ENCODE measurements at places on chromosomes 4 and X.

- DNase-seq: no peak
- H3K27ac ChIP-seq: no peak overlapping the region
- H3K4me3 ChIP-seq: no peak overlapping the region
- H3K27me3 ChIP-seq: no peaks in the 10 kb centered on the region
- H3K36me3 ChIP-seq: no peaks in the 10 kb centered on the region
Observed at GRCh38 chr4:142350871-142351270, 495.2 kb downstream of the INPP4B start.

- no peak for DNase-seq
- H3K4me1 ChIP-seq: peaks cover 6% of the 10 kb centered on the region
- H3K27ac ChIP-seq: no peak overlapping the region
- H3K36me3 ChIP-seq: peaks cover 12% of the 10 kb centered on the region
- no peaks in the 10 kb centered on the region for H3K27me3 ChIP-seq
Observed at GRCh38 chr4:169115897-169116254, 105.8 kb upstream of the CBR4 start.

DNA sequence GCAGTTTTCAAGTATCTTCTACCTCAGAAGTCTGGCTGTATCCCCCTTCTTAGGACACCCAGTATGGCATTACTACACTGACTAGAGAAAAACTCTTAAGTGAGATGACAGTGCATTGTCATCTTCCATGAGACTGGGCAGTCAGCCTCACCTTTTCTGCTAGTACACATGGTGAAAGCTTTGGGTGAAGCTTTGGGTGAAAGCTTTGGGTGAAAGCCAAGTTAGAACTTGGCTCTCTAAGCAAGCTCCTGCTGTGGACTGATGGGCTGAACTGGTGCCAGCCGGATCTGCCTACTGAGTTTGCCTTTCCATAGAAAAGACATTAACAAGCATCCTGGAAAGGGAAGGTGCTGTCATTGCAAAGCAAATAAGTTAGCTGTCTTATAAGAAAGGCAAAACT is 8.8 kb downstream of the EPHA5 start:
- H3K27ac ChIP-seq: no peak overlapping the region
- no peaks in the 10 kb centered on the region for H3K4me1 ChIP-seq
- no peaks in the 10 kb centered on the region for H3K27me3 ChIP-seq
- DNase-seq: no peak
- H3K4me3 ChIP-seq: no peak overlapping the region

- no peak overlapping the region for H3K27ac ChIP-seq
- no peak for DNase-seq
- no peak overlapping the region for H3K4me3 ChIP-seq
- no peaks in the 10 kb centered on the region for H3K27me3 ChIP-seq
Observed at GRCh38 chrX:114390251-114390796, 193.6 kb upstream of the HTR2C start.

DNA sequence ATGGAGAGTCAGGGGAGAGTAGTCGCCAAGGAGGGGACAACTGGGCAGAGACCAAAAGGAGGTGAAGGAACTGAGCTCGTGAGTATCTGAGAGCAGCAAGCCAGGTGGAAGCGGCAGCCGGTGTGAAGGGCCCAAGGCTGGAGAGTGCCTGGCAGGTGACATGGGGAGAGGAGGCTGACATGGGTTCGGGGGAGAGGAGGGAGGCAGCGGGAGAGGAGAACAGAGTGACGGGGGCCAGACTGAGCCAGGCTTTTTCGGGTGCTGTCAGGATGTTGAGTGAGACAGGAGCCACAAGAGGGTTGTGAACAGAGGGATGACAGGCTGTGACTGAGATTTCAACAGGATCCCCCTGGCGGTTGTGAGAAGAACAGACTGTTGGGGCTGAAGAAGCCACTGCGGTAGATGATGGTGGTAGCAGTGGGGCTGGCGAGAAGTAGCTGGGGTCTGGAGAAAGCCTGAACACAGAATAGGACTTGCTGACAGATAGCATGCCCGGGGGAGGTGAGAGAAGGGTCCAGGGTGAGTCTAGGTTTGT is 5.7 kb downstream of the ELK1 start:
- peaks cover 1% of the 10 kb centered on the region for H3K27me3 ChIP-seq
- H3K4me3 ChIP-seq: peak overlapping the region; percentile 8
- H3K27ac ChIP-seq: peak overlapping the region; percentile 52
- peaks cover 12% of the 10 kb centered on the region for H3K36me3 ChIP-seq
- H3K4me1 ChIP-seq: peaks cover 11% of the 10 kb centered on the region

GRCh38 chrX:70354716-70355115 is 64.8 kb downstream of the KIF4A start:
- H3K27me3 ChIP-seq: no peaks in the 10 kb centered on the region
- no peak for DNase-seq
- H3K27ac ChIP-seq: no peak overlapping the region
- H3K4me3 ChIP-seq: no peak overlapping the region
- no peaks in the 10 kb centered on the region for H3K36me3 ChIP-seq

DNA sequence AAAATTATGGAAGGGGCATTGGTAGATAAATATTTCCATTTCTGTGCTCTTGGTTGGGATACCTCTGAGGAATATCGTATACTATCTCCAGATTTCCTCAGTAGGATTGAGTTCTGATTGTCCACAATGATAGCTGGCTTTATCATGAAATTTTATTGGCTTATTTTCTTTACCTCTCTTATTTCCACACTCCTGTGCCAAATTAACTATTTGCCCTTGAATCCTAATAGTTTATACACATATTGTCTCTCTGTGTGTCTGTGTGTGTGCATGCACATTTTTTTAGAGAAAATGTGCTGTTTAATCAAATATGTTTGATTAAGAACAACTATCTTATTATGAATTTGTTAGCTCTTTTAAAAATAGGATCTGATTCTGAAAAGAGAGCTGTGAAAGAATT is 271.6 kb downstream of the DTHD1 start:
- H3K36me3 ChIP-seq: no peaks in the 10 kb centered on the region
- no peaks in the 10 kb centered on the region for H3K27me3 ChIP-seq
- H3K4me1 ChIP-seq: peaks cover 3% of the 10 kb centered on the region
- DNase-seq: no peak

DNA sequence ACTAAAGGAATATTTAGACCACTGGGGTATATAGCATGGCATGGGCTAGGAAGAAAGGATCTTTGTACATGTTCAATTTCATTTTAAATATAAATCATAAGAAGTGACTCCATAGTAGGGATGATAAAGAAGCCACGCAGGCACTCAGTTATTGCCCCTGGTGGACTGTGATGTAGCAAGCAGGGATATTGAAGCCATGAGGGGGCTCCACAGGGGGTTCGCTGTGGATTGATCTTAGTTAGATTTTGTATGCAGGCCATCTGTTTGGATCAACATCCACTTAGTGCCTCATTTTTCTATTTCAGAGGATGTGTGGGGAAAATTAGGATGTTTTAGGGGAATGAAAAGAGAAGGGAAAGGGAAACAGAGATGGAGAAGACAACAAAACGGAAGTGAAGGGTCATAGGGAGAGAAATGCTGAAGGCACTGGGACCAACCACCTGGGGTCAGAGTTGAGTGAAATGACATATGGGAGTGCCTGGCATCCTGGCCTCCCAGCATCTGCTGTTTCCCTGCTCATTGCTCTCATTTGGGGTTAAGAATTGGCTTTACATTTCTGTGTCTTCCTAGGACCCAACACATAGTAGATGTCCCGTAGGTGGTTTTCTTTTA is 11.2 kb upstream of the FREM3 start:
- peaks cover 9% of the 10 kb centered on the region for H3K27me3 ChIP-seq
- peak overlapping the region; percentile 98 for H3K27ac ChIP-seq
- H3K4me1 ChIP-seq: peaks cover 27% of the 10 kb centered on the region
- H3K4me3 ChIP-seq: peak overlapping the region; percentile 63
- DNase-seq: peak; percentile 52
- H3K36me3 ChIP-seq: no peaks in the 10 kb centered on the region

GRCh38 chr4:175369087-175369486 is 443.0 kb downstream of the GPM6A start:
- H3K4me3 ChIP-seq: no peak overlapping the region
- no peak overlapping the region for H3K27ac ChIP-seq
- H3K27me3 ChIP-seq: no peaks in the 10 kb centered on the region

GRCh38 chr4:118034053-118034785 is at the start of gene NDST3:
Gene NDST3 (plus strand): TSS chr4:118034486. CDS start chr4:118053911, 19,425 bp downstream.
- DNase-seq: peak; percentile 82
- peaks cover 13% of the 10 kb centered on the region for H3K4me1 ChIP-seq
- H3K27ac ChIP-seq: peak within 1 kb of the TSS; percentile 94

DNA sequence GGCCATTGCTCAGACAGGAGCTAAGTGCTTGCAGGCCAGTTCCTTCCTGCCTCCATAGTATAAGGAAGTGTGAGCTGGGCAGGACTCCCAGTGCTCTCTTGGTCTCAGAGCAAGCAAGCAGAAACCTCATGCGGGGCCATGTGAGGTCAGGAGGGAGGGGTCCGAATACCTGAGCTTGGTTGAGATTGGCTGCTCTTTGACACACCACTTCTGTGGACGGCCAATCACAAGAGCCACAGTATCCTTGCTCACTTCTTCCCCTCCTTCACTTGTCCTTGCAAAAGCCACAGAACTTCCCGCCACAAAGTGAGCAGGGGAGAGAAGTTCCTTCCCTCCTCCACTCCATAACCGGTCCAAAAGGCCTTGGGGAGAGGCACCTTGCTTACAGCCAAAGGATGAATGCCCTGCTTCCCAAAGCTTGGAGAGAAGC is 56.7 kb downstream of the PRPS1 start:
- H3K27ac ChIP-seq: no peak overlapping the region
- no peak overlapping the region for H3K4me3 ChIP-seq
- no peak for DNase-seq
- peaks cover 8% of the 10 kb centered on the region for H3K27me3 ChIP-seq
- peaks cover 6% of the 10 kb centered on the region for H3K4me1 ChIP-seq
- H3K36me3 ChIP-seq: no peaks in the 10 kb centered on the region

DNA sequence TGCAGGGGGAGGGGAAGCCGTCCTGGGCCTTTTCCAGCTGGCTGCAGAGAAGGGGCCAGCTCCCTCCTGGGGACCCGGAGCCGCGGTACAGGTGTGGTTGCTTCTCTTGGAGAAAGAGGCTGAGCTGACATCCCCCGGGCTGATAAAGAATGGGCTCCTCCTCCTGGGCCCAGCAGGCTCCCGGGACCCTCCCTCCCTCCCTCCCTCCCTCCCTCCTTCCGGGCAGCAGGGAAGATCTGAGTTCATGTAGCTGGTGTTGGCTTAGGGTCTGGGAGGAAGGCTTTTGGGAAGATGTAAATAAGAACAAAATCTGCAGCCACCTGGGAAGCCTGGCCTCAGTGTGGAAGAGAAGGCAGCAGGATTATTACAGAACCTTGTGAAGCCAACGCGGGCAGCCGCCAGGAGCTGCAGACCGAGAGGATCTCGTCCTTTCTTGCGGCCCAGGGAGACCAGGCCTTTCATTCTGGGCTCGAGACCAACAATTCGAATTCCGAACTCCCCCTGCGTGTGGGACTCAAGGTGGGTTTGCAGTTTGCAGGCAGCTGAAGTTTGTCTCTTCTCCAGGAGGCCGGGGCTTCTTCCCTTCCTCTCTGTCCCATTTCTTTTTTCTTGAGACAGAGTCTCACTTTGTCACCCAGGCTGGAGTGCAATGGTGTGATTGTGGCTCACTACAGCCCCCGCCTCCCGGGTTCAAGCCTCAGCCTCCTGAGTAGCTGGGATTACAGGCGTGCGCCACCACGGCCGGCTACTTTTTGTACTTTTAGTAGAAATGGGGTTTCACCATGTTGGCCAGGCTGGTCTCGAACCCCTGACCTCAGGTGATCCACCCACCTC is at the start of gene PLCXD1:
Gene PLCXD1 (plus strand): TSS at position 216 of the 834 bp plus-strand sequence. CDS start 2,807 bp downstream, outside the sequence.
- no peaks in the 10 kb centered on the region for H3K36me3 ChIP-seq
- peak; percentile 72 for DNase-seq
- H3K4me1 ChIP-seq: no peaks in the 10 kb centered on the region
- peak within 1 kb of the TSS; percentile 83 for H3K4me3 ChIP-seq
- H3K27me3 ChIP-seq: peaks cover 7% of the 10 kb centered on the region

GRCh38 chr4:104500442-104500841 is 5.7 kb upstream of the CXXC4 start:
- no peaks in the 10 kb centered on the region for H3K36me3 ChIP-seq
- DNase-seq: no peak
- no peaks in the 10 kb centered on the region for H3K4me1 ChIP-seq
- no peak overlapping the region for H3K4me3 ChIP-seq

DNA sequence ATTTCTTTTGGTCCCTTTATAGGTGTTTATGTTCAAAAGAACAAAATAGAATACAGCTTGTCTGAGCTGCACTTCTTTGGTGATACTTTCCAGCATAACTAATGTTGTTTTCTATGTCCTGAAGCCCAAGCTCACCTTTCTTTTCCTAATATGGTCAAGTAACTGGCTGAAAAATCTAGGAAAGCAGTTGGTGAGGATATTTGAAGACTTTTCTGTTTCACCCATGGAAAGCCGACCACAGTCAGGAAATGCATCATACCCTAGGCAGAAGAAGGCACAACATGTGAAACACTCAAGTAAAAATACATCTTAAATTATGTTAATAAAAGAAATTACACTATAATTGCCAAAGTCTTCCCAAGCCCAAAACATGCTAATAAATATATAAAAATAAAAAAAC is 337.0 kb downstream of the PDGFC start:
- H3K27ac ChIP-seq: no peak overlapping the region
- no peaks in the 10 kb centered on the region for H3K27me3 ChIP-seq
- peaks cover 13% of the 10 kb centered on the region for H3K36me3 ChIP-seq
- H3K4me1 ChIP-seq: peaks cover 3% of the 10 kb centered on the region
- DNase-seq: no peak

- no peak overlapping the region for H3K4me3 ChIP-seq
- no peaks in the 10 kb centered on the region for H3K4me1 ChIP-seq
- no peak overlapping the region for H3K27ac ChIP-seq
- DNase-seq: no peak
- no peaks in the 10 kb centered on the region for H3K36me3 ChIP-seq
Observed at GRCh38 chr4:121200795-121201472, 36.8 kb upstream of the TNIP3 start.

- H3K36me3 ChIP-seq: no peaks in the 10 kb centered on the region
- H3K4me3 ChIP-seq: no peak overlapping the region
- H3K4me1 ChIP-seq: no peaks in the 10 kb centered on the region
- H3K27me3 ChIP-seq: peaks cover 3% of the 10 kb centered on the region
Observed at GRCh38 chrX:121010218-121010617, 24.7 kb upstream of the CT47A1 start.

GRCh38 chr4:146186596-146186995 is 11.1 kb downstream of the LSM6 start:
- DNase-seq: no peak
- H3K27me3 ChIP-seq: no peaks in the 10 kb centered on the region
- H3K27ac ChIP-seq: peak overlapping the region; percentile 36

- no peak overlapping the region for H3K4me3 ChIP-seq
- H3K27ac ChIP-seq: peak overlapping the region; percentile 20
- no peaks in the 10 kb centered on the region for H3K36me3 ChIP-seq
- peak; percentile 24 for DNase-seq
Observed at GRCh38 chr4:109631532-109632108, 71.6 kb downstream of the MCUB start.

DNA sequence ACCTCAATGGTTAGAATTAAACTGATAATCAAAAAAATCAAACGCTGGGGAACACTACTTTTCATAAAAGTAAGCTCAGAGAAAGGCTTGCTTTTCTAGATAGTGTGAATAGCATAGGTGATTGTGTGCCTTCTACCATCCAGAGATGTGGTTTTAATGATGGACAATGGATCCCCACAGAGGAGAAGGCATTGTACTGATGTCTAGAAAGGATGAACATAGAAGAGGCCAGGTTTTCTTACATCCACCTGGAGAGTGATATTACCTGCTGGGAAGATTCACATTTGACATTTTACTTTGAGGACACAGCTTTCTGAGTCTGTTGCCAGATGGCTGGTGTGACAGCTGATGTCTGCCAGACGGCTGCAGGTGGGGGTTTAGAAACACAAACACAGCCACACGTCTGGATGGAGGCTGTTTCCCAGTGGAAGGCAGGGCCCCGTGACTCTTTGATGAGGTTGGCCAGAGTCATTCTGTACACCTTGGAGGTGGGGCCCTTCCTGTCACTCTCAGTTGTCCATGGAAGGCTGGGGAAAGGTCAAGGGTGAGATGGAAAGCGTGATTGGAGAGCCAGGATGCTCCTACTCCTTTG is 114.4 kb downstream of the PSAPL1 start:
- H3K36me3 ChIP-seq: peaks cover 14% of the 10 kb centered on the region
- DNase-seq: no peak
- H3K27me3 ChIP-seq: peaks cover 19% of the 10 kb centered on the region
- H3K27ac ChIP-seq: peak overlapping the region; percentile 80

Measured in glutamatergic neuron (in vitro differentiated cells).